DMS79 treated with DMSO at 0.1 percent for 48 hours (cell line): ENCODE measurements at places on chromosomes 3 and 15.

GRCh38 chr3:128152419-128153155 is 694 bp upstream of the EEFSEC start:
- no peak for DNase-seq

DNA sequence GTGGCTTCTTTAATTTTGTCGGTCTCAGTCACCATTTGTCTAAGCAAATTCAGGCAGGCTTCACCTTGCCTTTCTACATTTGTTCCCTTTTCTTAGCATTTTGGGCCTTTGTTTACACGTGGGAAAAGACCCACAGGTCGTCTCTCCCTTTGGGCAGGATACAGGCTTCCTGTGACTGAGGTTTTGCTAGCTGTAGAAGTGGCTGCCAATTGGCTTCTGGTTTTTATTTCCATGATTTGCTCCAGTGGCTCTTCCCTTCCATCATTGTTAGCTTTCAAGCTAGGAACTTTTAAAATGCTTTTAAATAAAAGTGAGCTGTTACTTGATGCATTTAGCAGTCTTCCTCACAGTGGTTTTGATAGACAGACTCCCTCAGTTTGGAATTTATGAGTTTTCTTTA is 37.3 kb downstream of the MLH1 start:
- DNase-seq, result no peak

DNA sequence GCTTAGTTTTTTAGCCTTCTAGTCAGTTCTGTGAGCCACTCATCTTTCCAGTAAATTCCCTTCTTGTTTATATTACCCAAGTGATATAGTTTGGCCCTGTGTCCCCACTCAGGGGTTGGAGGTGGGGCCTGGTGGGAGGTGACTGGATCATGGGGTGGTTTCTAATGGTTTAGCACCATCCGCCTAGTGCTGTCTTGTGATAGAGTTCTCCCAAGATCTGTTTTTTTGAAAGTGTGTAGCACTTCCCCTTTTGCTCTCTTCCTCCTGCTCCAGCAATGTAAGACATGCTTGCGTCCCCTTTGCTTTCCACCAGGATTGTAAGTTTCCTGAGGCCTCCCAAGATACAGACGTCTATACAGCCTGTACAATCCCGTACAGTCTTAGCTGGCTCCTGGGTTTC is 53.7 kb upstream of the INO80 start:
- DNase-seq, result no peak

GRCh38 chr3:48434591-48435222 is 4.8 kb upstream of the PLXNB1 start:
- DNase-seq, result no peak

GRCh38 chr3:143914257-143914656 is 57.4 kb upstream of the DIPK2A start:
- DNase-seq, result no peak
